Fibroblast of mammary gland (primary cell): ENCODE measurements at places on chromosomes 12 and 14.
A peak's percentile ranks its signal among the peaks of the same experiment; 100 is the strongest.

- DNase-seq, result no peak
Observed at GRCh38 chr14:69684461-69685217, 73.2 kb downstream of the SUSD6 start.

- DNase-seq, result peak; percentile 97
Observed at GRCh38 chr12:121399391-121400331, at the start of gene RNF34. RNF34 (plus strand) TSS chr12:121400118; CDS start chr12:121400213, 95 bp downstream.

DNA sequence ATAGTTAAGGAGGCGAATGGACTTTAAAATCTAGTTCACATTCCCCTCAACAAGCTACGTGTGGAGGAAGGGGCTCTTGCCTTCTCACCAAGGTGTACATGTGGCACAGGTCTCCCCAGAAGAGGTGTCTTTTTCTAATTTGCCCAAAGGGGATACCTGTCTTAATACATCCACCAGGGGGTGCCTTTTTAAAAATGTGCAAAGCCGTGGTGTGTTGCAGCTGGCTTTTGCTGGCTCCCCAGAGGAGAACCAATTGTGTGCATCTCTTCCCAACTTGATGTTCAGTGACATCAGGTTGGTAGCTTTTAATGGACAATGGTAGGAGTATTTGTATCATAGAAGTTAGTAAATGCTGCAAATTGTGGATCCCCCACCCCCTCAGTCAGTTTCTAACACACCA is 33.8 kb downstream of the CREBL2 start:
- DNase-seq, result peak; percentile 52

DNA sequence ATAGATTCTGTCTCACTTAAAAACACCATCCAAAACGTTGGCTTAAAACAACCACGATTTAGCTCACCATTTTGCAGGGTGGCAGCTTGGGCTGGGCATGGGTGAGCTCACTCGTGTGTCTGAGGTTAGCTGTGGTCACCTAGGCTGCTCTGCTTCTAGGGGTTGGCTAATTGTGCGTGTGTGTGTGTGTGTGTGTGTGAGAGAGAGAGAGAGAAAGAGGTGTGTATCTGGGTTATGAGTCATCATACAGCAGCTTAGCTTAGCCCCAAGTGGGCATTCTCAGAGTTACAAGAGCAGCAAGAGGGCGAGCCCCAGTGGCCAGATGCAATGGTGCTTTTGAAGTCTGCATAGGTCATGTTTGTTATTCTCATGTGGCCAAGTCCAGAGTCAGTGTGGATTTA is 6.0 kb downstream of the FBXW8 start:
- peak; percentile 91 for DNase-seq

DNA sequence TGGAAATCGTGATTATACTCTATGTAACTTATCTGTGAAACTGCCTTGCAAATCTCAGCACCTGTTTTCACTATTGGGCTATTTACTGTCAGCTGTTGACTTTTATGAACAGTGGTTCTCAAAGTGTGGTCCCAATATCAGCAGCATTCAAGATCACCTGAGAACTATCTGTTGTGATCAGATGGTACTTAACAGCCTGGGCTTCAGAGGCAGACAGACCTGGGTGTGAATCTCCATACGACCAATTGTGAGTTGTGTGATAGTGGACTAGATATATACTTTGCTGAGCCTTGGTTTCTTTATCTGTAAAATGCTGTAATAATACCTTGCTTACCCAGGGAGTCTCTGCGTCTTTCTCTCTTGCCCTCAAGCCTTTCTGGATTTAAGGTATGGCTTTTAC is 105.1 kb downstream of the ERGIC2 start:
- DNase-seq, result no peak

GRCh38 chr14:81452341-81453133 is 52.4 kb upstream of the STON2 start:
- no peak for DNase-seq

GRCh38 chr12:88552610-88553079 is 27.6 kb downstream of the KITLG start:
- DNase-seq, result peak; percentile 59

DNA sequence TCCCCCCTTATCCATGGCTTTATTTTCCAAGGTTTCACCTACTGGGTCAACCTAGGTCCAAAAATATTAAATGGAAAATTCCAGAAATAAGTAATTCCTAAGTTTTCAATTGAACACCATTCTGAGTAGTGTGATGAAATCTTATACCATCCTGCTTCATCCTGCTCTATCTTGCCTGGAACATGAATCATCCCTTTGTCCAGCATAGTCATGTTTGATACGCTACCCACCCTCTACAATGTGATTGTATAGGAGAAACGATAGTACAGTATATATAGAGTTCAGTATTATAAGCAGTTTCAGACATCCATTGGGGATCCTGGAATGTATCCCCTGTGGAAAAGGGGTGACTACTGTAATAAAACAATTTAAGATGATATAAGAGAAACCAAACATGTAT is 62.2 kb downstream of the IFNG start:
- DNase-seq, result no peak

- no peak for DNase-seq
Observed at GRCh38 chr14:92923744-92924103, 774 bp downstream of the CHGA start.

DNA sequence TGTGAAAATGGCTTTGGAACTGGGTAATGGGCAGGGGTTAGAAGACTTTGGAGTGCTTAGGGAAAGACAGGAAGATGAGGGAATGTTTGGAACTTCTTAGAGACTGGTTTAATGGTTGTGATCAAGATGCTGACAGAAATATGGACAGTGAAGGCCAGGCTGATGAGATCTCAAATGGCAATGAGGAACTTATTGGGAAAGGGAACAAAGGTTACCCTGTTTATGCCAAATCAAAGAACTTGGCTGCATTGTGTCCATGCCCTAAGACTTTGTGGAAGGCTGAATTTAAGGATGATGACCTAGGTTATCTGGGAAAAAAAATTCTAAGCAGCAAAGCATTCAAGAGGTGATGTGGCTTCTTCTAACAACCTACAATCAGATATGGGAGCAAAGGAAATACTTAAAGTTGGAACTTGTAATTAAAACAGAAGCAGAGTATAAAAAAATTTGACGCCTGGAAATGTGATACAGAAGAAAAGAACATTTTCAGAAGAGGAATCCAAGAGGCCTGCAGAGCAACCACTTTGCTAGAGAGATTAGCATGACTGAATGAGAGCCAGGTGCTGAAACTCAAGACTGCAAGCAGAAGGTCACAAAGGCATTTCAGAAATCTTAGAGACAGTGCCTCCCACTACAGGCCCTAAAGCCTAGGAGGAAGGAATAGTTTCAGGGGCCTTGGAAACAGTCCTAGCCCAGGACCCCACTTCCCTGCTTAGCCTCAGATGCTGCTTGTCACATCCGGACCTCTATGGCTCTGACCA is 65.6 kb upstream of the FLRT2 start:
- no peak for DNase-seq

DNA sequence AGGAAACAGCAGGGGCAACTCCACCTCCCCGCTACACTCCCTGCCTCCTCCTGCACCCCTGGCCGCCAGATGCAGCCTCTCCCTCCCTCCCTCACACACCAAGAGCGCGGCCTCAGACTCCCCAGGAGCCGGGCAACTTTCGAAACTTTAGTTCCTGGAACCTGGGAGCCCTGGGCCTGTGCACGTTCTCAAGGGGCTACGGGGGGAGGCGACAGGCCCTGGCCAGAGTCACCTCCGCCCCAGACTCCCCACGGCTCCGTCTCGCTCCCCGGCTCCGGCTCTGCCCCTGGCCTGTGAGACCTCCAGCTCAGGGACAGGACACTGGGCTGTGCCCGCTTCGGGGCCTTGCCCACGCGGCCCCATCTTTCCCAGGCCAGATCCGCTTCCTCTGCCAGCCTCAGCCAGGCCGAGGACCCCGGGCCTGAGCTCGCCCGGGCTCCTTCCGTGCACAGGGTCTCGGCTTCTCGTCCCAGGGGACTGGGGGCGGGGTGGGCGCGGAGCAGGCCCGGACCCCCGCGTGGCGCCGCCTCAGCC is 5.5 kb downstream of the AMN start:
- DNase-seq, result no peak

- peak; percentile 9 for DNase-seq
Observed at GRCh38 chr12:52119398-52120254, 40.1 kb downstream of the SMIM41 start.

GRCh38 chr12:51687177-51687576 is 96.1 kb downstream of the SCN8A start:
- DNase-seq, result no peak

GRCh38 chr14:29064305-29064900 is 297.8 kb downstream of the FOXG1 start:
- no peak for DNase-seq

- DNase-seq, result no peak
Observed at GRCh38 chr14:75418850-75419768, 8.7 kb upstream of the JDP2 start.

- no peak for DNase-seq
Observed at GRCh38 chr12:78343657-78344056, 513.0 kb downstream of the NAV3 start.
